ENCODE measurements at places on chromosomes 1 and 21. TPM values are rescaled to one million over a fixed set of nuclear protein-coding genes. Genes with fewer than 3 reads are reported as not detected.

DNA sequence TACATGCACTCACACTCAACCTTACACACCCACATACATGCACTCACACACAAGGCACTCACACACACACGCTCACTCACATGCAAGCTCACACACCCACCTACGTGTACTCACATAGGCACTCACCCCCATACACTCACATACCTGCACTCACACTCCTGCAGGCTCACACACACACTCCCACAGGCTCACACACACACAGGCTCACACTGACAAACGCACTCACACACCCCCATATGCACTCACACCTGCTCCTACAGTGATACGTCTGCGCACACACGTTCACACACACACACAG lies 19.1 kb upstream of the TMEM52 start:
- no peak for DNase-seq

Gene FAAH
- total RNA-seq, result 3.8 TPM

- no peak for DNase-seq
These were observed 51.2 kb downstream of the LRRN2 start for GRCh38 chr1:204634260-204634910.

DNA sequence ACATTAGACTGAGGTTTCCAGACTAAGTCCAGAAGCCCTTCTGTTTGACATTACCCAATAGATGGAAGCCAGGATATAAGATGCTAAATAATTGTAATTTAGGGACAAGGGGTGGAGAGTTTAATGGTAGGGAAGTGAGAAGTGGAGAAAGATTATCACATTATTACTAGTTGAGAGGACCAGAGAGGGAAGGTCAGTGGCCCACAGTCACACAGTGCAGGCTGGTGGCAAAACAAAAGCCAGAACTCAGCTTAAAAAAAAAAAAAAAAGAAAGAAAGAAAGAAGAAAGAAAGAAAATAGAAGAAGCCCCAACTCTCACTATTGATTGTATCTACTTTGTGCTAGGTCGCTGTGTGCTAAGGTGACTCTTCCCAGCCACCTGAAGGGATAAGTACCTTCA lies 41.6 kb upstream of the WNT4 start:
- no peak for DNase-seq

- peak; percentile 51 for DNase-seq
These were observed 668 bp downstream of the RNF11 start for GRCh38 chr1:51236531-51237350.

Gene LHX8
- 0.46 TPM for total RNA-seq

Gene PEX19
- total RNA-seq, result 70.1 TPM

Measured in Daoy (cell line).